ENCODE measurements at places on chromosomes 11 and 22.

- no peak for DNase-seq
These were observed 734 bp downstream of the SNU13 start for GRCh38 chr22:41687901-41688364.

- no peak for DNase-seq
These were observed 3.8 kb downstream of the MAPK12 start for GRCh38 chr22:50257451-50258360.

- DNase-seq = no peak
These were observed 7.7 kb downstream of the E2F8 start for GRCh38 chr11:19232910-19233503.

DNA sequence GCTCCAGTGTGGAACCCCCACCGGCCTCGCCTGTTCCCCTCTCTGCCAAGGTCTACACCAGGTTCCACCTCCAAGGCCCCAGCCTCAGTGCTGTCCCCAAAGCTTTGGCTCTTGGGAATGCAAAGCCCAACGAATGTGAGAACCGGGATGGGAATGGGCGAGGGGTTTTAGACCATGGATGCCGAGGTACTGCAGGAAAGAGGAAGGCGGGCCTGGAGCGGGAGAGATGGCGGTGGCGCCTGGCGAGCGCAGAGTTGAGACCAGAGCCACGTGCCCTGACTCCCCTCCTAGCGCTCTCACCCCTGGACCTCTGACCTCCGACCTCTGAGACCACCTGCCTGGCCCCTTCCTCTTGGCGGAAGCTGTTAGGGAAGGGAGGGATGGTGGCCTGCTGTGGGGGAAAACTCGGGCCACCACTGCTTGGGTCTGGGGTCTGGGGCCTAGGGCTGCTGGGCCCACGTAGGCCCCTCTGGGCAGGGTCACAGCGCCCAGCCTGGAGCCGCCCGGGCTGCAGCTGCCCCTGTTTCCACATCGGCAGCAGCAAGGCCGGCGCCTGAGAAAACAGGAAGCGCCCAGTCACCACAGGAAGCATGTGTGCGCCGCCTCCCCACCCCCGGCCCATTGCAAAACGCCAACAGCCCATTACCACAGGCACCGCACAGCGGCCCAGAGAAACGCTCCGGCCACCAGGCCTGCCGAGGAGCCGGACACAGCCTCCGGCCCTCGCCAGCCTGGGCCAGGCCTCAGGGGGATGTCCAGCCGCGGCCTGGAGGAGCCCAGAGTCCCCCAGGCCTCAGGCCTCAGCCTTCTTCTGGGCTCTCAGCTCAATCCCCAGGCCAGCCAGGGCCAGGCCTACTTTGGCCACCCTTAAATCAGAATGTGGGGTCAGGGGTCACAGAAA, 13.8 kb upstream of the SLC39A13 start:
- no peak for DNase-seq

DNA sequence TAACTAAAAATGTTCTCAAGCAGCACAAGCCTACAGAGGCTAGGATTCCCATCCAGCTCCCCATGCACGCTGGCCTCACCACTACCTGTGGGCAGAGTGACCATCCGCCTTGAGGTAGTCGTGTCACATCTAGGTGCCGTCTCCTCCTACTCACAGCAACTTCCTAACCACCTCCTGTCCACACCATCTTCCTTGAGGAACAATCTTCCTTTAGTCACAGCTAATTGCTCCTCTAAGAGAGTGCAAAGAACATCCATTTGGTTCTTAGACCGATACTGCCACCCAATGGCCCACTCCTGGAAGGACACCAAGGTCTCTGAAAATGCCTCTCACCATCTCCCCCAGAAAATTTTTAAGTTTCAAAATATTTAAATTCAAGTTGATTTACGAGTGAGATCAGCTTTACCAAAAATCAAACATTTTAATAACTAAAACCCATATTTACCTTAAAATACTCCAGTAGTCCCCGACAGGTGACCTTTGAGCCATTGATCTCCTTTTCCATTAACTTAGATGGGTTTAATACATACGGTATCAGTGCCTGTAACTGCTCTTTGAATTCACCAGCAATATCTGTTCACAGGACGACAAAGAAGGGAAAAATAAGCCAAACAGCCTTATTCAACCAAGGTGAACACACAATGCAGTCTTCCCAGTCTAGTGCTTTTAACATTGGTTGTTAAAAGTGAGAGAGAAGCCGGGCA, 21.7 kb upstream of the PLAAT3 start:
- DNase-seq = peak; percentile 5

- DNase-seq = no peak
These were observed 61.5 kb downstream of the BTG4 start for GRCh38 chr11:111450480-111451320.

DNA sequence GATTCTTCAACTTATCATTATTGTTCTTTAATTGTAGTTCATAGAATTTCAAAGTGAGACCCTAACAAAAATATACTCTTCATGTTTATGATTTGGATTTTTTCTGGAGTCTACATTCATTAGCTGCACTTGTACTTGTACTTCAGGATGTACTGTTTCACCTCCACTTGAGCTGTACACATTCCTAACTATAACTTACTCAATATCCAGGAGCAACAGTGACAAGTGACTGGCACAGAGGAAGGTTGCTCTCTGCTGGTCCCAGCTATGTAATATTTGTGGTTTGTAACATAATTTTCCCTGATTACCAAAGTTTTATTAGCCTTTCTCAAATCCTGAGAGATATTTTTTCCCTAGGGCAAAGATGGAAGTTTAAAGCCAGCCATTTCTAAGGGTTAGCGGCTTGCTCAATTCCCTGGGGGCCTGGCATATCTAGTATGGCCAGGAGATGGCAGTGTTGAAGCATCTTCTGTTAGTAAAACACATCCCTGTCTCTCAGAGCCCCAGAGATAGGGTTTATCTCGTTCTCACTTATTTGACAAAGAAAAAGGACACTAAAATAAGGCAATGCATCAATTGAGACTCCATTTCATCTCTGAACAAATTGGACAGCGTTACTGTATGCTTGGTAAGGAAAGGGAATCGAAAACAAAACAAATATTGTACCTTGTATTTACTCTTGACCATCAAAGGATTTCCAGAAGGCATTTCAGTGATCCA, 14.2 kb downstream of the OR52A5 start:
- peak; percentile 42 for DNase-seq

- no peak for DNase-seq
These were observed 178.8 kb upstream of the MTMR2 start for GRCh38 chr11:96102664-96103078.

GRCh38 chr11:134532921-134533421, 120.9 kb upstream of the B3GAT1 start:
- DNase-seq = no peak

DNA sequence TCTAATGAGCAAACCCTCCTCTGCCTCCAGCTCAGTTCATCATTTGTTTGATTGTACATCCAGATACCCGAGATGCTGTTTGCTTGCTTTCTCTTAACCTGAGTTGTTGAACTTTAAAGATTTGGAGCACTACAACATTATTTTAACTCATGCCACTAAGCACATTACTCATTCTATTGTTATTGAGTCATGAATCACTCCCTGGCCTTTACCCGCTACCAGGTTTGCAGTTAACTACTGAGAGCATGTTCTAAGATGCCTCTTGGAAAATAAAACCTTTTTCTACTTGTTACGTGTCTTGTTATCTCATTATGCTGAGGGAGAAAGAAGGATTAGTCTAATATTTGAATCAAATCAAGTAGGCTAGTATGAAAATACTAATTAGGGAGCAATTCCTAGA, 720.6 kb upstream of the ANO5 start:
- no peak for DNase-seq

GRCh38 chr22:35631597-35631996, 14.5 kb upstream of the MB start:
- no peak for DNase-seq

- DNase-seq = no peak
These were observed 6.7 kb downstream of the VSIG10L2 start for GRCh38 chr11:125952559-125952958.

GRCh38 chr11:11788063-11788710, 53.6 kb upstream of the USP47 start:
- DNase-seq = no peak

GRCh38 chr11:9714272-9714940, 50.5 kb downstream of the SWAP70 start:
- no peak for DNase-seq

DNA sequence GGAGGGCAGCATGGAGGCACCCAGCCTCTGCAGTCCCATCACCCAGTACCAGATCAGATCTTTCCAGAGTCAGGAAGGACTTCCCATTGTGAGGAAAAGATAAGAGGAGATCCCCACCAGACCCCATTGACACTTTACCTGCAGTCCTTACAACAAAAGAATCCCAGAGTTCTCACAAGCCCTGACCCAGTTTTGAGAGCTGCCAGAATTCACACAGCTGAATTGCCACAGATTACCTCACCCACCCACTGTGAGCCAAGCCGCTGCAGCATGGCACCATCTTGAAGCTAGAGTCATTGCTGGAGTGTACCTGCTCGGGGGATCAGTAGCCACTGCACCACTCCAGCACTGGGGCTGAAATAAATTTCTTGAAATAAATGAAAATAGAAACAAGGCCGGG, 91.8 kb upstream of the UBASH3B start:
- DNase-seq = no peak

DNA sequence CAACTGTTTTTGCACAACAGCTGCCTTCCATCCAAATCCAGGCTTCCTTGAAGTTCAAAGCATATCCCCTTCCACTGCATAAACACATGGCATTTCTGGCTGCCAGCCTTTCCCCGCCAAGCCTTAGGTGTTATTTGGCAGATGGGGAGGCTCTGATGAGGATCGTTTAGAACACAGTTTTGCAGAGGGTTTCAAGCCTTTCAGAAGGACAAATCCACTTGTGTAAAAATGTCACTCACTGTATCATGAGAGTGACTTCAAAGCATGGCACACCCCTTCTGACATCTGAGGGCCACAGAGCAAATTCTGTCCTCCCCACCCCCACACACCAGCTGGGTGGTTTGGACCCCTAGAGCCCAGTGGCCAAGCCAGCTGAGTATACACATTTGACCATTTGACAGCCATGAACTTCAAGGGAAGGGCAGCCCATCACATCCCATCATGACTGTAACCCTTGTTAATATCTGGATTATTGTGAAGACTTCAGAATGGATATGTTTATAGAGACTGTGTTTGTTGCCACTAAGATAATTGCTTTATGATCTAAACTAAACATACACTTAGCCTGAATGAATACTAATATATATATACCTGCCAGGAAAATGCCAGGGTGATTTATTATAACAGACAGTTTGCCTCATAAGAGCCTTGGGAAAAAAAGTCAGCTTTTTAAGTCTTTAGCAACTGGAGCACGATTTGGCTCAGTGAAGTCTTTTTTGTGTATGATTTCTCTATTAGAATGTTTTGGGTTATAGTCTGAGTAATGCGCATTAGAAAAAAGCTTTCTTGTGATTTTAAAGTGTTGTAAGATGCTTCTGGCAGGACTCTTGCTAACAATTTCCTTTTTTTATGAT, 31.9 kb downstream of the FBLN1 start:
- no peak for DNase-seq

- DNase-seq = no peak
These were observed 51.6 kb upstream of the DEUP1 start for GRCh38 chr11:93278976-93279375.

DNA sequence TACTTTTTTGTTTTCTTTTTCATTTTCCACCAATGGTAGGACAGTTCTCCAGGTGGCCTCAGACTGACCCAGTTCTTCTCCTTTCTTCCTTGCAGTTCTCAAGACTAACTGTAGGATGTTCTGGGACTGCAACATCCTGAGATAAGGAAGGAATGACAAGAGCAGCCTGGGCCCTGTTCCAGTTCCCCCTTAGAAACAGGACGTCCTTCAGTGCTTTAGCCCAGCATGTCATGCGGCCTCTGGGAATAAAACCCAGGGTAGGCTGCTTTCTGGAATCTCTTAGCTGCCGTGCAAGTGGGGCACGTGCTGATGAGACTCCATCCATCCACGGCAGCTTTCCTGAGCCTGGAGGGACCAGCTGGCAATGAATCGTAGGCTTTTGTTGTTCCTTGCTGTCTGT, 24.0 kb upstream of the CADM1 start:
- DNase-seq = no peak

DNA sequence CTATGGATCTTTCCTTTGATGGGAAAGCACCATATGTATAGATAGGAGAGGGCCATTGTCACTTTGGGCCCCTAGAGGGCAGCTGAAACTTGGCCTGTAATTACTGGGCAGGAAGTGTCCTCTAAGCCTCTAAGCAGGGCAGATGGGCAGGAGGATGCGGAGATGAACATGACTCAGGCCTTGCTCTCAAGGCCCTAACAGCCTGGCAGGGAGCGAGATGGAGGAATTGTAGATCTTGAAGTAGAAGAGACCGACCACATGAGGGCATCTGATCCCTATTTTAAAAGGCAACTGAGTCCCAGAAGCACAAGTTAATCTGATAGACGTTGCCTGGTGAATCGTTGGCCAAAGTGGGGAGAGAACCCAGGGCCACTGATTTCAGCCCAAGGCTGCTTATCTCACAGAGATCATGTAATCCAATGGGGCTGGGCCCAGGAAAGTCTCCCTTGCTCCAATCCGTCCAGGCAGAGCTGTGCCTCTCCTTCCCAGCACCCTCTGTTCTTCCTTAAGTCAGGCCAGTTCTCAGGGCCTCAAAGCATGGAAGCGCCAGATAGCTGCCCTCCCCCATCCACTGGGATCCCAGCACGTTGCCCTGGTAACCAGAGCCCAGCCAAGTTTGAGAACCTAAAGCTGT, 2.5 kb upstream of the SEPTIN3 start:
- DNase-seq = no peak

GRCh38 chr22:32617271-32617670, 142.7 kb downstream of the FBXO7 start:
- no peak for DNase-seq

DNA sequence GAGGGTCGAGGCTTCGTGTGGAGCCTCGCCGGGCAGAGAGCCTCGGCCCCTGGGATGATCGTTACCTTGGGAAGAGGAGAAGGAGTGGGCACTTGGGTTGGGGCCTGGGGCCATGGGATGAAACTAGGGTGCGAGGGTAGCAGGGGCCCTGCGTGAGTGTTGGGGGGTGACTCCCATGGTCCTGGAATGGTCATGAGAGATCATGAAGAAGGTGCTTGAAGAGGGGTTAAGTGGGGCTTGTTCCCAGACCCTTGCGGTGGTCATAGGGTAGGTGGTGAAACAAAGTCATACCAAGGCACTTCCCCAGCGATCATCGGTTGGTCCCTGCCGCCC, 284 bp downstream of the CCS start:
- no peak for DNase-seq

- DNase-seq = no peak
These were observed 17.3 kb downstream of the TRMU start for GRCh38 chr22:46352691-46353386.

Measured in NCI-H187 (cell line).